T-helper 1 cell (primary cell): ENCODE measurements at places on chromosomes 12 and 14.
A peak's percentile ranks its signal among the peaks of the same experiment; 100 is the strongest.

GRCh38 chr12:53550595-53550994 lies 43.3 kb upstream of the NPFF start:
- no peak for DNase-seq

- no peak for DNase-seq
Measured at GRCh38 chr12:575129-575502, 88.1 kb downstream of the NINJ2 start.

DNA sequence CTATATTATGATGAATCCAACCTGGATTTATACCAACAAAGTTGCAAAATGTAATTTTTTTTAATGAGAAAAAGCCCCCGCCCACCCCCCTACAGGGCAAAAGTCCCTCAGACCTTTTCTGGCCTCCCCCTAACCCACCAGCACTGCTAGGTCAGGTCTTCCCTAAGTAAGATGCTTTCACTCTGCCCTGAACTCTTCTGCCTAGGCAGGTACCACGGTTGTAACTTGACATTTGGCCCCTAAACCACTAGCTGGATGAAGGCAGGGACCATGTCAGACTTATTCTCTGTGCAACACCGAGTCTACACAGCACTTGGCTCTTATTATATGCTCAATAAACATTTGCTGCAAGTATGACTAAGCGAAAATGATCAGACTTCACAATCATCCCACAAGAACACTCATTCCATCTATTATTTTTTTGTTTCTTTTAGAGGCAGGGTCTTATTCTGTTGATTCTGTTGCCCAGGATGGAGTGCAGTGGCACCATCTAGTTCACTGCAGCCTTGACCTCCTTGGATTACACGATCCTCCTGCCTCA lies 63.2 kb downstream of the SPRING1 start:
- DNase-seq = peak; percentile 40

GRCh38 chr14:94570002-94570400 lies 8.8 kb downstream of the SERPINA4 start:
- no peak for DNase-seq

DNA sequence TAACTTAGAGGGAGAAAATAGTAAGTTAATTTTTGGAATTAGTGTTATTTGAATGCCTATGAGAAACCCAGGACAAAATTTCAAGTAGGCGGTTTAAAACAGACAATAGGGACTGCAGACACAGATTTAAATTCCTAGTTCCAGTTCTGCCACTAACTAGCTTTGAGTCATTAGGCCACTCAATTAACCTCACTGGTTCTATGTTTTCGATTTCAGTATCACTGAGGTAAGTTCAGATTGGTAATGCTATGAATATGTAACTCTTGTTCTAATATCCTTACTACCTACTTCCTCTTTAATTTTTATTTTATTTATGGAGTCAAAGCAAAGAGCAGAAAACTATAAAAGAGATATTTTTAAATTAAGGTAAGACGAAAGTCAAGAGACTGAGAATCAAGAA lies 52.6 kb downstream of the GALC start:
- DNase-seq = peak; percentile 8

DNA sequence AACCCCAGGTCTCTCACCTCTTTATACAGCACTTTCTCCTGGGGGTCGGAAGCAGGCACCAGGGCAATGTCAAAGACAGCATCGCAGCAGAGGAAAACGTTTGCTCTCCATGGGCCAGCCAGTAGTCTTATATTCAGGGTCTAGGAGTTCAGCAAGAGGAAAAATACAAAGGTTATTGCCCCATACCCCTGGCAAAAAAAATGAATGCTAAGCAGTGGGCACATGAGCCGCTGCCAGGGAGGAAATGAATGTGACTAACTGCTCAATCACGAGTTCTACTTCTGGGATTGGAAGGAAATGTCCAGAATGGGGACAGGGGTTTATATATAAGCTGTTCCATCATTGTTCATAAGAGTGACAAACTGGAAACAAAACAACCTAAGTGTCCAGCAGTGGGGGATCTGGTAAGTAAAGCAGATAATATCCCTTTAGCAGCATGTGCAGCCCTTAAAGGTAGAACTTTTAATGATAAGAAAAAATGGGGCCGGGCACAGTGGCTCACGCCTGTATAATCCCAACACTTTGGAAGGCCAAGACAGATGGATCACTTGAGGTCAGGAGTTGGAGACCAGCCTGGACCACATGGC lies 53.8 kb downstream of the PHETA1 start:
- DNase-seq = no peak

DNA sequence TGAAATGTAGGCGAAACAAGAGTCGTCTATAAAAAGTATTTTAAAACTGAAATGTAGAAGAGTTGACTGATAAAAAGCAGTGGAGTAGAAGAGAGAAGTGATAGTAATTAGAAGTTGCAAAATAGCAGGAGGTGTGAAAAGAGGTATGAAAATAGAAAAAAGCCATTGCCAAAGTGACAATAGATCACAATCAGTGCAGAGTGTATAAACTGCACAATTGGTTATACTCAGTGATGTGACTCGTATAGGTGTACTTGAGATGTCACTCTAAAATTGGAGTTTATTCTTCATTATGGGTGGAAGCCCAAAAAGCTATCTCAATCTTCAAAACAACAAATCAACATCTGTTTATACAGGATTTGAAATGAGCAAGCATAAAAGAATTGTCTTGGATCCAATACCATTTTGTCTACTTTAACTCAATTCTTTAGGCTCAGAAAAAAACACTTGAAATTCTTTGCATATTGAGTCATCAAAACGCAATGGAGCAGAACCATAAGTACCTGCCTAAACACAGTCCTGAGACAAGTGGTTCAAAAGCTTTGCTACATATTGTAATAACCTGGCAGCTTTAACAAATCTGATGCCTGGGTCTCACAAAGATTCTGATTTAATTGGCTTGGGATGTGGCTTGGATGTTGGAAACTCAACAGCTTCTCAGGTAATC lies 8.8 kb downstream of the IKBIP start:
- DNase-seq = no peak

GRCh38 chr14:60773558-60773957 lies 39.0 kb downstream of the MNAT1 start:
- no peak for DNase-seq

GRCh38 chr12:113980537-113981337 lies 14.6 kb upstream of the RBM19 start:
- no peak for DNase-seq

GRCh38 chr14:57865403-57866198 lies at the start of gene SLC35F4:
SLC35F4 (minus strand) TSS chr14:57866092.
- no peak for DNase-seq

DNA sequence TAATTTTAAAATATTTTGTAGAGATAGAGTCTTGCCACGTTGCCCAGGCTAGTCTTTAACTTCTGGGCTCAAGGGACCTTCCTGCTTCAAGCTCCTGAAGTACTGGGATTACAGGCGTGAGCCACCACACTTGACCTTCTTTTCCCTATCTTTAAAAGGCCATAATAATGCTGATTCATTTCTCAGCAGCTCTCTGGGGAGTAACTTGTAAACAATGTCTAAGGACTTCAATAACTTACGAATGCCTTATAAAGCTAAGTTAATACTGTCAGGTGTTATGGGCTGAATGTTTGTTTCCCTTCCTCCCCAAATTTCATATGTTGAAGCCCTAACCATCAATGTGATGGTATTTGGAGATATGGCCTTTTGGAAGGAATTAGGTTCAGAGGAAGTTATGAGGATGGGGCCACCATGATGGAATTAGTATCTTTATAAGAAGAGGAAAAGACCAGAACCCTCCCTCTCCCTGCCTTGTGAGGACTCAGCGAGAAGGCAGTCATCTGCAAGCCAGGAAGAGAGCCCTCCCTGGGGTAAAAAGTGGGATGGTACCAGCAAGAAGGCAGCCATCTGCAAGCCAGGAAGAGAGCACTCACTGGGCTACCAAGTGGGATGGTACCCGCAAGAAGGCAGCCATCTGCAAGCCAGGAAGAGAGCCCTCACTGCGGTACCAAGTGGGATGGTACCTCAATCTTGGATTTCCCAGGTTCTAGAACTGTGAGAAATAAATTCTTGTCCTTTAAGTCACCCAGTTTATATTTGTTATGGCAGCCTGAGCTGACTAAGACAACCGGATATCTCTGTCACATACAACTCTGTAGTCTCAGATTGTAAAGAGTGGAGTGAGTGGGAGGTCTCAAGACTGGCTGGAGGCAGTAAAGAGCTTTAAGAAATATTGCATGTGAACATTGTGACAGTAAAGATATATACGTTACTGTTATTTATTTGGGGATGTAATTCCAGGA lies 16.3 kb upstream of the YBX3 start:
- no peak for DNase-seq

DNA sequence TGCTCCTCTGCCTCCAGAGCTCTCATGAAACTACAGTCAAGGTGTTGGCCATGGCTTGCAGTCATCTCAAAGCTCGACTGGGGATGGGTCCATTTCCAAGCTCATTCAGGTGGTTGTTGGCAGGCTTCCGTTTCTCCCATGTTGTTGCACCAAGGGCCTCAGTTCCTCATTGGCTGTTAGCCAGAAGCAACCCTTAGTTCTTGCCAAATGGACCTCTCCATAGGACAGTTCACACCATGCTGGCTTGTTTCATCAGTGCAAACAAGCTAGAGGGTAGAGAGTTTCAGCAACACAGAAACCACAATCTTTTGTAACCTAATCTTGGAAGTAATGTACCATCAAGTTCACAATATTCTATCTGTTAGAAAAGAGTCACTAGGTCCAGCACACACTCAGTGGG lies 22.7 kb upstream of the PPM1A start:
- no peak for DNase-seq

GRCh38 chr12:52335598-52336262 lies 14.5 kb upstream of the KRT83 start:
- no peak for DNase-seq

DNA sequence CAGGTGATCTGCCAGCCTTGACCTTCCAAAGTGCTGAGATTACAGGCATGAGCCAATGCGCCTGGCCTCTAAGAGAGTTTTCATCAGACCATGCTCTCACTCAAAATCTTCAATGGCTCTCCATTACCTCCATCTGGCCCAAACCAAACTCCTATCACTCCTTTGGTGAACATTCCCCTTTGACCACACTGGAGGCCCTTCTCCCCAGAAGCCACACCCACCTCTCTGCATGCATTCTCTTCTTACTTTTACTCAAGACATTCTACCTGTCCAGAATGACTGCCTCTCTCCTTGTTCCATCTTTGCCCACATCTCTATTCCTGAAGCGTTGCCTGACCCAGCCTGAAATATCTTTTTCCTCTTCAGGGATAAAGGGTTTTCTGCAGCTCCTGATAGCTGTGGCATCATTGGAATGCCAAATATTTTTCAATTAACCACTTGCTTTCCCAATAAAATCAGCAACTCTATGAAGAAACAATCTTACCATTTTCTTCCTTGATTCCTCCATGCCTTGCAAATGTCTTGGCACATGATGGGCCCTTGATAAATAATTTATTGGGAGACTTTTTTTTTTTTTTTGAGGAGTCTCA lies 15.5 kb downstream of the PLEK2 start:
- DNase-seq = no peak

DNA sequence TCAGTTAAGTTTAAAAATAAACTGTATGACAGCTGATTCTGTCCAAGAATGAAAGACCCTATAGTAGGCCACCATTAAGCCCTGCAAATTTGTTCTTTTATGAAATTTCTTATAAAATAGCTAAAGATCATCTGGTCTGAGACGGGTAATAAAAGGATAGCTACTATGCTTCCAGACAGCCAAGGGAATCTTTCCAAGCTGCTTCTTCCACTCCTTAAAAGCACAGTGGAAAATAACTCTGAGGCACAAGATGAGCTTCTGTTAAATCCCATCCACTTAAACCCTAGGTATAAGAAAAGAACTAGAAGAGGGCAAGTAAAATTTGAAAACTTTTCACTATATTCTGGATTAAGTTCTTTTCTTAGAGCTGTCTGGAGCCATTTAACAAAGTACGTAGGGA lies 194.3 kb downstream of the CAPZA3 start:
- DNase-seq = no peak

DNA sequence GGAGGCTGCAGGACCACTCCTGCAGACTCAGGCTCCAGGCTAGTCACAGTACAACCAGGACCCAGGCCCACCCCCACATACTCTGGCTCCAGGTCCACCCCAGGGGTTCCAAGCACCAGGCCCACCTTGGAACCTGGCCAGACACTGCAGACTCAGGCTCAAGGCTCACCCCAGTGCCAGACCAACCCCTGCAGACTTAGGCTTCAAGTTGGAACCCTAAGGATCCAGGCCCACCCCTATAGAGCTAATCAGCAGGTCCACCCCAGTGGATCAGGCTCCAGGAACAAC lies 8.8 kb downstream of the WASHC3 start:
- DNase-seq = no peak

DNA sequence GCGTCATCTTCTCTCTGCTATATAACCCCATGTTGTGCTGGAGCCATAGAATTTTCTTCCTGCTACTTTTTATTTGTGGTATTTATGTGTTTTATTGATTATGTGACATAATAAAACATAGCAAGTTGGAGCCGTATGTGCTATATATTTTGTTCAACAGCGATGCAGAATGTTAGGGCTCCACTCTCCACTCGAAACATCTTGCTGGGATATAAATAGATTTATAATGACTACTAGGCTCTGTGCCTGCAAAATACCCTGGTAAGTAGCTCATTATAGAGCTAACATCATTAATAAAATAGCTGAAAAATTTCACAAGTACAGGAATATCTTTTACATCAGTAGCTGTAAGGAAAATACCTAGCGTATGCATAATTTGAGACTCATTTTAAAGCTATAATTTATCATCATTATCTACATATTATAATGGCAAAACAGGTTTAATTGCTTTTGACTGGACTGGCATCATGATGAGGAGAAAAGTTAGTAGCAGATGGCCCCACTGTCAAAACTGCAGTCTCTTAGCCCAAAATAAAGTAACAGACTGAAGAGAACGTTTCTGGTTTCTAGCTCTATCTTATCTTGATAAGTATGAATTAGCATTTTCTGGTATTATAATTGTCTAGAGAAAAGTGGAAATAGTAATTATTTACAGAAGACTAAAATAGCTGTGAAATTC lies 263.0 kb downstream of the NEDD1 start:
- no peak for DNase-seq

DNA sequence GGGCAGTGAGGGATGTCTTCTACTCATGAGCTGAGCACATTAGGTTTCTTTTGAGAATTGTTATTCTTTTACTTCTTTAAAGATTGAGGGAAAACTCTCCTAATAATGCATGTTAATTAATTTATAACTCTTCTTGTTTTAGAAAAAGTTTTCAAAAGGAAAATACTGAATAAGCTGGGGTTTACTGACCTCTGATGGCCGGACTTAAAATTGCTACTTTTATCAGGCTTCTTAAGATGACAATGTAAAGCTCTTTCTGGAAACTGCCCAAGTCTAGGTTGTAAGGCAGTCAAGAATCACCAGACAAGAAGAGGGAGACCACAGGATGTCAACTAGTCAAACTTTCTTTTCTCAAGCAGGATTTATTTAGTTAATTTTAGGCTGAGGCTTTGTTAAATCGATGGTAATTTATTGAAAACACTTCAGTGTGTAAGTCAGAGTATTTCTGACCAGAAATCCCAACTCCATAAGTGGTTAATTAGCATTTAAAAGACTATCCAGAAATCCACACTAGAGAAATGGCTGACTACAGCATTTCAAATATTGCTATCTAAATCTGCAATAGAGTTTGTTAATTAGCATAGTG lies 82.1 kb downstream of the AVPR1A start:
- no peak for DNase-seq
